ENCODE measurements at places on chromosomes 2 and 18.

DNA sequence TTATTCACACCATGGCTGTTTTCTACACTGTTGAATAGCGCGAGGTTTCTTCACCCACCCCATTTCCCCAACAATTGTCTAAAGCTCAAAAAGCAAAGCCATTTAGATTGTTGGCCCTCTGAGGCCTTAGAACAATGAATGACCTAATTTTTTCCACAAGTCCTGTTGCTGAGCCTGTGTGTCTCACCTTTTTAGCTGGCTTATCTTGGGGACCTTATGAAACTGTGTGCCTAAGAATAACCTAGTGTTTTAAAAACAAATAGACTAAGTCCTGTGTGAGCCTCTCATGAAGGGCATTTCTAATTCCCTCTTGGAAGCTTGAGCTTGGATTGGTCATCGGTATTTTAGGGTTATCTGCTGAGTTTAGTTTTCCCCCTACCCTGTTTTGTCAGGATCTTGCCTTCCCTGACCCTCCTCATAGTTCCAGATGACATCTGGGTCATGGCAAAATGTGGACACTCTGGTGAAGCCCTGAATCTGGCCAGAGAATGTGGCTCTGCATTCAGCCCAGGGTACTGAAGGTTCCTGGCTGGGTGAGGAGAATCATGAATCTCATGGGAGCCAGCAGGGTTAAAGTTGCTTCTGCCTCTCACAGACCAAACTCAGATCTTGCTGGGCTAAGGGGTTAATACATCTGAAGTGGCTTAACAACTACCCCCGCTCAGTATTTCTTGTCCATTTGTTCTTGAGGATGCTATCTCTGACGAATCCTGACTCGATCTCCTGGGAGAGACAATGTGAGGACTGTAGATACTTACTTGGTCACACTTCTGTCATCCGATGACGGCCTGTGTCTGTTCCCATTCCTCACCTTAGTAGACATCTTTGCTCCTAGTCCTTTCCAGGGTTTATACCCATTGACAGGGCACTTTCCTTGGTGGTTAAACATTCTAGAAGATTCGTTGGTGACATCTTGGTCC lies 104.2 kb upstream of the MAP4K3 start:
- DNase-seq, result no peak

GRCh38 chr2:98585386-98585785 lies 22.9 kb downstream of the COA5 start:
- peak; percentile 7 for DNase-seq

GRCh38 chr2:110999626-111000025 lies 121.1 kb upstream of the BCL2L11 start:
- DNase-seq, result no peak

GRCh38 chr2:113962692-113963480 lies 73.0 kb downstream of the ACTR3 start:
- DNase-seq, result no peak

GRCh38 chr2:207221731-207222130 lies 56.0 kb upstream of the KLF7 start:
- DNase-seq, result no peak

DNA sequence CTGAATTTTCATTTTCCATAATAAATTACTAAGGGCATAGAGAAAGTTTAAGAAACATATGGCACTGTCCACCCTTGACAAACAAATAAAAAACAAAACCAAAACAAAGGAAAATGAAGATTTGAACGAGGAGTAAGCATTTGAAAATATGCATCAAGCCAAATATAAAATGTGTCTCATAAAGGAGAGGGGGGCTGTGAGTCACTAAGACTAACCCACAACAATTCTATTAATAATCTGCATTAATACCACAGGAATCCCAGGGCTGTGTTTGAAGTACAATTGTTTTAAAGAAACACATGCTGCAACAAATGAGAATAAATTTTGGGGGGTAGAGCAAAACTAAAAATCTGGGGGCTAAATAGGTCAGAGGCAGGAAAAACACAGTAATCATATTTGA lies 53.8 kb upstream of the STK17B start:
- no peak for DNase-seq

GRCh38 chr2:191748528-191749180 lies 70.7 kb downstream of the NABP1 start:
- DNase-seq, result no peak

GRCh38 chr2:112835061-112835501 lies 1.5 kb downstream of the IL1B start:
- DNase-seq, result no peak

GRCh38 chr2:237322564-237322963 lies 91.4 kb downstream of the COL6A3 start:
- DNase-seq, result peak; percentile 44

GRCh38 chr2:226600802-226601201 lies 198.8 kb downstream of the IRS1 start:
- DNase-seq, result no peak

- no peak for DNase-seq
These were observed 34.7 kb downstream of the RMC1 start for GRCh38 chr18:23538001-23538400.

DNA sequence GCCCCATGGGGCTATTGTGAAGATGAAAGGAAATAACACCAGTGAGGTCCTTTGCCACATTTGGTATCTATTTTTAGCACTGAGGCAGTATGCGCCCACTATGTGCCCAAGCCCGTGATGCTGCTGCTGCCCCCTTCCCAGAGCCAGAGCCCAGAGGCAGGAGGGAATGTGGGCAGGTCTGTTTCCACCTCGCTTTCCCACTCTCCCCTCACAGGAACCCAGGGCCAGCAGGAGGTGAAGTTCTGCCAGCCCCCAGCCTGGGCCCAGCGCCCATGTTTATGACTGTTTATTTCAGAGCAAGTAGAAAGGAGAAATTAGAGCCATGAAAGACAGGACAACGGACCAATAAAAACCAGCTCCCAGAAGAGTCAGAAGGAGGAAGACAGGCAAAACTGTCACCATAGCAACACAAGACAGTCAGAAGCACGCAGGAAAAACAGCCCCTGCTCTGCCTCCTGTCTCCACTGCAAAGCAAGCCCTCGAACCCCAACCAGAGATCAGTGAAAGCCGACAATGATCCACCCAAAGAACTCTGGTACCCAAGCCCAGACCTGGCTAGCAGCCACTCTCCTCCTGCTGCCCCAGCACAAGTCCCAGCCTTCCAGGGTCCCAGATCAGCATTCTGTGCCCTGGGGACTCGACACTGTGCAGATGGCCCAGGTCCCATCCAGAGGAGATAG lies 1.4 kb downstream of the CYRIA start:
- DNase-seq, result no peak

DNA sequence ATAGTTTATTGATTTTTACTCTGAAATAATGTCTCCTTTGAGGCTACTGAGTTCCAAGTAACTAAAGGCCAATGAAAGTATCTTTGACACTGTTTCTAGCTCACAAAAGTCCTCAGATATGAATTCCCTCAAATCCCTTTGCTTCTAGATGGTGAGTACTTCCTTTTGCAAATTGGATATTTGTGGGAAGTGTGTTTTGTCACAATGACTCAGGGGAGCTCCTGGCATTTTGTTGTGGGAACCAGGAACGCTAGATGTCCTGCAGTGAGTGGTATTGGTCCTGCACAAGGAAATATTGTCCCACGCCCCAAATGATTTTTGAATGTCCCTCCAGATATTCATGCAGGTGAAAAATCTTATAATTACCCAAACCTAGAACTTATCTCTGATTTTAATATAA lies 24.3 kb downstream of the TACR1 start:
- no peak for DNase-seq

DNA sequence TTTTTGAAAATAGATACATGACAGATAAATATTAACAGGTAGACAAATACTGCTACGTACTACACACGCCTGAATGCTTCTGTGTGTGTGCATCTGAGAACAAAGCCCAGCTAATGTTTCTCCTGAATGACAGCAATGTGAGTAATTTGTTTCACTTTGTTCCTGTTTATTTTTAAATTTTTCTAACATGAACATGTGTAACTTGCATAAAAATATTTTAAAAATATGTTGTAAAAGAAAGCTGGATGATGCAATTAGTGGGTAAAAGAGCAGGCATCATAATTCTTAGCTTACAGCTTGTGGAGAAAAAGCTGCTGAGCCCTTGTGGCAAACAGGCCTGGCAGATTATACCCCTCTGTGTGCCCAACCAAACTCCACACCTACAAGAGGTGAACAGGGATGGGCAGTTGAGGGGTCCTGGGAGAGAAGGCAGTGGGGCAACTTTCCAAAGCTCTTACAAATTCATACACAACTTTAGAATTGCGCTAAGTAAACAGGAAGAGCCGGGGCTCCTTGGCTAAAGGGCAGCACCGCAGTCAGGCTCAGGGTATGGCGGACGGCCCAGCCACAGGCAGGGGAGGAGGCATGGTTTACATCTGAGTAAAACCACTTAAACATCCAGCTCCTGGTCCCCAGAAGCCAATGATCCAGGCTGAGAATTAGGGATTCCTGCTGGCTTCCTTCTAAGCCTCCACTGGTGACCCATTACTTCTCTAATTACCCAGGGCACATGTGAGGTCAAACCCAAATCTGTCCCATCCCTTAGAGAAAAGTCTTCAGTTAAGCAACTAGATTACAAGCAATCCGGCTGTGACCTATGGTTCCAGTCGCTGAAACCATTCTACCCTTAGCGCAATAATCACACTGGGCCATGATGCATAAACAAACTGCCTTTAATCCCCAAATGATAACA lies 14.0 kb downstream of the PXDN start:
- no peak for DNase-seq

GRCh38 chr2:8543383-8544170 lies 138.3 kb upstream of the ID2 start:
- DNase-seq, result peak; percentile 84

- no peak for DNase-seq
These were observed 134.2 kb upstream of the RND3 start for GRCh38 chr2:150621526-150622213.

DNA sequence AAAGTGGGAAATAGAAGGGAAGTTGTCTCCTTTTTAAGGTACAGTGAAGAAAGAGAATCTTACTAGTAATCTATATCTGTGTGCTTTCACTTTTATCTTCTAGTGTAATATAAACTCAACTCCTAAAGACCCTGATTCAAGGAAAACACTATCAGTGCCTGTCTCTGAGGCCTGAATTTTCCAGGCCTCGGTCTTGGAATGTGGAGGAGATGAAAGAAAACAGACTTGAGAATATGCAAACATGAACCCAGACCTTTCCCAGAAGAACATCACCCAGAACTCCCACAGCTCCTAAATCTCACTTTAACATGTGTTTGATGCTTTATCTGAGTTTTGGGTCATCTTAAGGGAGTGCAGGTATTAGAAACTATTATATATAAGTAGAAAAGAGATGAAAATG lies 51.8 kb downstream of the EPB41L5 start:
- no peak for DNase-seq

DNA sequence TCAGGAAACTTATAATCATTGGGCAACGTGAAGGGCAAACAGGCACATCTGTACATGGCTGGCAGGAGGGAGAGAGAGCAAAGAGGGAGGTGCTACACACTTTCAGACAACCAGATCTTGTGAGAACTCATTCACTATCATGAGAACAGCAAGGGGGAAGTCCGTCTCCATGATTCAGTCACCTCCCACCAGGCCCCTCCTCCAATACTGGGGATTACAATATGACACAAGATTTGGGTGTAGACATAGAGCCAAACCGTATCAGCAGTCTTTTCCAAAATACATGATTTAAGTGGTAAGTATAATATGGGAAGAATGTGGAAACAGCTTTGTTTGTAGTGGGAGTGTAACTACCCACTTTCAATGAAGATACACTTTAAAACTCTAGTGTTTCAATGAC lies 65.0 kb downstream of the EPB41L5 start:
- DNase-seq, result no peak

GRCh38 chr2:241541564-241542277 lies 16.8 kb upstream of the BOK start:
- no peak for DNase-seq

DNA sequence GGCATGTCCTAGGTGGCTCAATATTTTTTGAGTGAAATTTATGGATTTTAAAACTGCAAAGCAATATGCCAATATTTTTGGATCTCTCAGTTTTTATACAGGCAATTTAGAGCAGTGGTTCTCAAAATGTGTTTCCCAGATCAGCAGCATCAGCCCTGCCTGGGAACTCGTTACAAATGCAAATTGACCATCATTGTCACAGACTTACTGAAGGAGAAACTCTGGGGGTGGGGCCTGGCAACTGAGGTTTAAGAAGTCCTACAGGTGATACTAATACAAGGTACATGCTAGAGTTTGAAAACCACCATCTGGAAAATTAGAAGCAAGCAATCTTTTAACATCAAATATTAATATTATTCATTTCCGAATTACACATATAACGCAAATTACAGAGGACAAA lies 215.6 kb upstream of the PID1 start:
- no peak for DNase-seq

- DNase-seq, result no peak
These were observed 1238.0 kb upstream of the NRXN1 start for GRCh38 chr2:52269696-52270485.

GRCh38 chr2:226618875-226619605 lies 180.6 kb downstream of the IRS1 start:
- DNase-seq, result no peak

DNA sequence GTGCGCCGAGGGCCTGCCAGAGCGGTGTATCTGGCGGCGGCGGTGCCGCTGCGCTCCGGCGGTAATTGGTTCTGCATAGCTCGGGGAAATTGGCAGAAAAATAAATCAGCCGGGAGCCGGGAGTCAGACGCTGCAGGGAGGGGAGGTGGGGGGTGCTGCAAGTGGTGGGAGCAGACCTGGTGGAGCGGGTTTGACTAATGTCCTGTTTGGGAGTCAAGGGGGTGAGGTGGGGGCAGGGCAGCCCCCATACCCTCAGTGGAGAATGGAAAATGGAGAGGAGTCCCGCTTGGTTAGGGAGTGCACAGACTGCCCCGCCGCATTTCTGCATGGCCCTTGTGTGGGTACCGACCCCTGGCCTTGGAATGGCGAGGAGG lies 107.3 kb downstream of the DYSF start:
- DNase-seq, result no peak

GRCh38 chr2:223613017-223613950 lies 11.1 kb upstream of the SCG2 start:
- no peak for DNase-seq

GRCh38 chr18:24055878-24056277 lies 41.3 kb downstream of the TTC39C start:
- DNase-seq, result no peak

DNA sequence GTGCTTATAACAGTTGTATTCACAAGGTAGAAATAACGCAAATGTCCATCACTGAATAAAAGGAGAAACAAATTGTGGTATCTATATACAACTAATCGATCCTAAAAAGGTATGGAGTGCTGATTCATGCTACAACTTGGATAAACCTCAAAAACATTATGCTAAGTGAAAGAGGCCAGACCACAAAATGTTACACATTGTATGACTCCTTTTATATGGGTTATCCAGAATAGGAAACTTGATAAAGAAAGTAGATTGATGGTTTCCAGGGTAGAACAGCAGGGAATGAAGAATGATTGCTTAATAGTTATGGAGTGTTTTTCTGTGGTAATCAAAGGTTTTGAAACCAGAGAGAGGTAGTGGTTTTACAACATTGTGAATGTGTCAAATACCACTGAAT lies 432.2 kb upstream of the TRIB2 start:
- no peak for DNase-seq

All from stimulated activated CD8-positive, alpha-beta memory T cell treated with anti-CD3 and anti-CD28 coated beads, Interleukin-4, amount 100 ng/mL, for 48 hours (primary cell).